ENCODE measurements at places on chromosomes 1 and 21.

GRCh38 chr1:87203904-87204303 is 124.8 kb upstream of the LMO4 start:
- no peak for DNase-seq

DNA sequence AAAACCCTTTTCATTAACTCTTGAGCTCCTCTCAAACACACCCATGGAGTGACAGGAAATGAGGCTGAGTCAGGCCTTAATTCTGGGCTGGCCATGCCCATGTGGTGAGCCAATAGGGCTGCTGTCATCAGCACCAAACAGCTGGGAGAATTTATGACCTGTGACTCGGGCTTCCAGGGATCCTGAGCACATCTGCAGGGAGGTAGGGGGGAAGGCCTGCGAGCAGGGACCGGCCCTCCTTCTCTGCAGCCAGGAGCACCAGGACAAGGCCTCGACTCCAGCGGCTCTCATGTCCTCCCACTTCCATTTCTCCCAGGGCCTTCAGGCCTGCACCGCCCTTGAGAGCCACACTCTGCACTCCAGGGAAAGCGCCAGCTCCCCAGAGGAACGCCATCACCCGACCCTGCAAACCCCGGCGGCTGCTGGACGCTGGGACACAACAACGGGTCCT is 14.6 kb downstream of the RIPK4 start:
- DNase-seq, result no peak

DNA sequence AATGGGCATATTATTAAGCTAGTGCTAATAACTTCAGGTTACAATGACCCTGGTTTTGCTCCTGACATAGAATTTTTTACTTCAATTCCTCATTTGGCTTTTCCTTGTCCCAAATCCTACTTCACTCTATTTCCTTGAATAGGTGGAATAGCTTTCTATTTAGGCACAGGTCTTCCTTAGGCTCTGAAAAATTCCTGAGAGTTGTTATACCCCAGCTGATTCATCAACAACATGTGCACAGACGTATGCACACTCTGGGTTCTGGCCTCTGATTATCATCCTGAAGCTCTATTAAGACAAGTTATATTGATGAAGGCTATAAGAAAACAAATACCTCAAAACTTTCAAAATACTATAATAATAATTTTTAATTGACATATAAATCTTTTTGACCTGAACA is 172.4 kb downstream of the NTMT2 start:
- DNase-seq, result no peak

- no peak for DNase-seq
These were observed 290.8 kb upstream of the ESRRG start for GRCh38 chr1:217014066-217014465.

GRCh38 chr1:230758709-230759368 is 11.7 kb downstream of the CAPN9 start:
- DNase-seq, result no peak

DNA sequence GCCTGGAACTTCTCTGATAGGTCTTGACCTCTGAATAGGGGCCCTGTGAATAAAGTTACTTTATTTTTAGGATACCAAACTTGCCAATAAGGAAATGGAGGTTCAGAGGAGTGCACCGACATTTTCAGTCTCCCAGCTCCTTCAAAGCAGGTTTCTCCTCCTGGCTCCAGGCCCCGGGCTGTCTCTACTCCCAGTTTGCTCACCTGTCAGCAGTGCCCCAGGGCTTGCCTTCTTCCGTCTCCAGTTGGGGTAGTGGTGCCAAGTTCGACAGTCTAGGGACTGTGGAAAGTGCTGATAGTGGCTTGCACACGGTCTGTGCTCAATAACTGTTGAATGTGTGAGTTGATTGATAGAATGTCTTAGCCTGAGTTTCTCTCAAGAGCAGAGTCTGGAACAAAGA is 149.2 kb downstream of the ACTL8 start:
- DNase-seq, result no peak

DNA sequence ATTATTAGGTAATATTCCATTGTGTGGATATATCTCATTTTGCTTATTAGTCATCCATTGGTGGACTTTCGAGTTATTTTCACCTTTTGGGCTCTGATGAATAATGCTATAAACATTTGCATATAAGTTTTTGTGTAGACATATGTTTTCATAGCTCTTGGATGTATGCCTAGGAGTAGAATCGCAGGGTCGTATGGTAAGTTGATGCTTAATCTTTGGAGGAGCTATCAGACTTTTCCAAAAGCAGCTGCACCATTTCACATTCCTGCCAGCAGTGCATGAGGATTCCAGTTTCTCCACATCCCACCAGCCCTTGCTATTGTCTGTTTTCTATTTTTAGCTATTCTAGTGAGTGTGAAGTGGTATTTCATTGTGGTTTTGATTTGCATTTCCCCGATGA is 120.3 kb upstream of the TMEM51 start:
- DNase-seq, result no peak

GRCh38 chr1:58441699-58442098 is 104.8 kb downstream of the OMA1 start:
- DNase-seq, result no peak

DNA sequence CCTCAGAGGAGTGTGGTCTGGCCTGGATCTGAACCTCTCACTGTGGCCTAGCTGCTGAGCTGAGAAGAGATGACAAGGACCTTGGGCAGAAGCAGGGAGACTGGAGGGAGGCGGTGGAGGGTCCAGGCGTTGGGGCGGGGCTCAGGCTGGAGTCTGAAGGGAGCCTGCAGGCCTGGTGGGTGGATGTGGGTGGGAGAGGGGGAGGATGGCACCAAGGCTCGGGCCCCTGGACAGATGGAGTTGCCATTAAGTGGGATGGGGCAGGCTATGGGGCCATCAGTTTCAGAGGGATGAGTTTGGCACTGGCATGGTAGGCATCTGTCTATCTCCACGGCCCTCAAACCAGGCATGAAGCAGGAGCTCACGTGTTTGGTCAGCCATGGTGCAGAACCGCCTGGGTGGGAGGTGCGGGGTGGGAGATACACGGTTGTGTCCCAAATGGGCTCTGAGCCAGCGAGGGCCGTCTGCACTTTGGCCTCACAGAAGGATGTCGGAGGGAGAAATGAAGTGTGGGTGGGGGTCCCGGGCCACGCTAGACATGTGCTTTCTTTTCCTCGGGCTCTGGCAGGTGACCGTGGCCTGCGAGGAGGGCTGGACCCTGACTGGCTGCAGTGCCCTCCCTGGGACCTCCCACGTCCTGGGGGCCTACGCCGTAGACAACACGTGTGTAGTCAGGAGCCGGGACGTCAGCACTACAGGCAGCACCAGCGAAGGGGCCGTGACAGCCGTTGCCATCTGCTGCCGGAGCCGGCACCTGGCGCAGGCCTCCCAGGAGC is 23.6 kb downstream of the PCSK9 start:
- no peak for DNase-seq

- peak; percentile 39 for DNase-seq
These were observed 82.3 kb downstream of the TM2D1 start for GRCh38 chr1:61642475-61643232.

DNA sequence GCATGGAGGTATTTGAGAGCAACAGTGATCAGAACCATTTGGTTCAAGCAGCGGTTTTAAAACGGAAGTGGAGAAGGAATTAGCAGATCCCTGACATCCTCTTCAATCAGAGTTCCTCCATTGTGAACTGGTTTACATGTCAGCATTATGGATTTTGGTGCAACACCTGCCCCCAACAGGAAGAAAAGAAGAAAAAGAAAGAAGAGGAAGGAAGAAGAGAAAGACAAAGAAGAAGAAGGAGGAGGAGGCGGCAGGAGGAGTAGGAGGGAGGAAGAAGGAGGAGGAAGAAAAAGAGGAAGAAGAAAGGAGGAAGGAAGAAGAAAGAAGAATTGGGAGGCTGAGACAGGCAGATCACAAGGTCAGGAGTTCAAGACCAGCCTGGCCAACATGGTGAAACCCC is 17.4 kb downstream of the NDUFS5 start:
- DNase-seq, result peak; percentile 26

DNA sequence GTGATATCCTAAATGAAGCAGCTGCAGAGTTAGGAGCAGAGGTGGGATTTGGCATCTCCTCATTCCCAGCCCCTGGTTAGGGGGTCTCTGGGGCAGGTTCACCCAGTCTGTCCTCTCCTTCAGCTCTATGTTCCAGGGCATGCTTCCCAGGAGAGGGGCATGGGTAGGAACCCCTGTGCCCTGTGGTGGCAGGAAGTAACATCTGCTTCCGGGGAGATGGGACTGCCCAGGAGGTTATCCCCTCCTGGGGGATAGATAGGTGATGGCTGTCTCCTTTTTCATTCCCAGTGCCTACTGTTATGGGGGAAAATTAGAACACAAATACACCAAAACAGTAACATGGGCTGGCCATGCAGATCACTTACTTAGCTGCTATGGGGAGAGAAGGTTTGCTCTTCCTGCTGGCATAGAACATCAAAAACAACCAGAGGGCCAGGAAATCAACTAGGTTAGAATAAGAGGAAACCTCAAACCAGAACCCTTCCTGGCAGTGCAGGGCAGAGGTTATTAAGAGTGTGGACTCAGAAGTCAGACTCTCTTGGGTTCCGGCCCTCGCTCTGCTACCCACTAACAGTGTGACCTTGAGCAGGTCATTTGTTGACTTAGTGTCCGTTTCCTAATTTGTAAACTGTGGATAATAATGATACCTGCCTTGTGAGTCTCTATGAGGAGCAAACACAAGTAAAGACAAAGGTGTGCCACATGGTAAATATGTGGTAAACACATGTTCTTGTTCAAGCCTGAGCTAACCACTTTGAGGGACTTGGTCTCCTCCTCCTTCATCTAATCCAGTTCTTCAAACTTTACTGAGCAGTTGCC is 157.8 kb upstream of the JUN start:
- no peak for DNase-seq

DNA sequence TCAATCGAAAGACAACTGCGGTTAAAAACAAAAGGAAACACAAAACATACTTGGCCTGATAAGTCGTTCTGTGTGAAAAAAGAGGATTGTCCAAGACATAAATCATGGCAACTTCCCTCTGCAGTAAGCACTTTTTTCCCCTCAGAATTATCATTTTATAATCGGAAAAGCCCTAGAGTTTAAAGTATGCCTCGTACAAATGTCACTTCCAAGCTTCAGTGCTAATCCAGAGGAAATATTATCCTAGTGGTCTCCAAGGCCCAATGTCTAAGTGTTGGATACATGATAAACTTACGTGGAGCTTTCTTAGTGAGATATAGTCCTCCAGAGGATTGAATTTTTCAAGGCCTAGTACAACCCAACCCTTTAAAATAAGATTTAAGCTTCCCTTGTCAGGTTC is 11.2 kb upstream of the NTMT2 start:
- no peak for DNase-seq

- no peak for DNase-seq
These were observed 13.0 kb upstream of the TNFSF4 start for GRCh38 chr1:173220157-173220556.

DNA sequence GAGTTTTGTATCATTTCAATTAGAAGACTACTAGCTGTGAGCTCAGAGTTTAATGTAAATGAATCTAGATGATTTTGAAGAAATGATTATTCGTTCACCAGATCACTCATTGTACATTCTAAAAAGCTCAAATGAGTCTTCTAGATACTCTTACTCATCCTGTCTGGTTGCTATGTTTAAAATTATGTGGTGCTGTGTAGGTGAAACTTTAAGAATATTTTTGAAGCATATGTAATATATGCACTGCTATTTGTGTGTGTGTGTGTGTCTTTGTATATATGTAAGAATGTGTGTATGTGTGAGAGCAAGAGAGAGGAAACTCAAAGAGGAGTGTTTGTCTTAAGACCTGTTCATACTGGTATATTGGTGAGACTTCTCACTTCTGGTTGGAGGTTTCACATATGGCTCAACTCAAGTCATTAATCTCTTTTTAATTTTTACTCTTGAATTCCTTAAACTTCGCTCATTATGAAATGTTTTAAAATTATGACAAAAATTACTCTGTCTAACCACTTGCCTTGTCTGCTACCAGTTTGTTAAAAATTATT is 8.6 kb upstream of the C1orf105 start:
- DNase-seq, result no peak

DNA sequence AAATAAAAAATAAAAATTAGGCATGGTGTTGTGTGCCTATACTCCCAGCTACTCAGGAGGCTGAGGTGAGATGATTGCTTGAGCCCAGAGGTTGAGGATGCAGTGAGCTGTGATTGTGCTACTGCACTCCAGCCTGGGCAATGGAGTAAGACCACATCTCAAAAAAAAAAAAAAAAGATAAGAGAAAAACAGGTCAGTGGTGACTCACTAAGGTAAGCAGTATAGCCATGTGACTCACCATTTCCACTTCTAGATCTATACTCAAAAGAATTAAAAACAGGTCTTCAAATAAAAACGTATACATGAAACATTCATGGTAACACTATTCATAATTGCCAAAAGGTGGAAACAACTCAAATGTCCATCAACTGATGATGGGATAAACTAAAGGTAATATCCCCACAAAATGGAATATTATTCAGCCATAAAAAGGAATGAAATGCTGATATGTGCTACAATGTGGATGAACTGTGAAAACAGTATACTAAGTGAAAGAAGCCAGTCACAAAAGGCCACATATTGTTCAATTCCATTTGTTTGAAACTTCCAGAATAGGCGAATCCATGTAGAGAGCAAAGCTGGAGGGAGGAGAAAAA is 75.1 kb downstream of the ZNF281 start:
- DNase-seq, result no peak

DNA sequence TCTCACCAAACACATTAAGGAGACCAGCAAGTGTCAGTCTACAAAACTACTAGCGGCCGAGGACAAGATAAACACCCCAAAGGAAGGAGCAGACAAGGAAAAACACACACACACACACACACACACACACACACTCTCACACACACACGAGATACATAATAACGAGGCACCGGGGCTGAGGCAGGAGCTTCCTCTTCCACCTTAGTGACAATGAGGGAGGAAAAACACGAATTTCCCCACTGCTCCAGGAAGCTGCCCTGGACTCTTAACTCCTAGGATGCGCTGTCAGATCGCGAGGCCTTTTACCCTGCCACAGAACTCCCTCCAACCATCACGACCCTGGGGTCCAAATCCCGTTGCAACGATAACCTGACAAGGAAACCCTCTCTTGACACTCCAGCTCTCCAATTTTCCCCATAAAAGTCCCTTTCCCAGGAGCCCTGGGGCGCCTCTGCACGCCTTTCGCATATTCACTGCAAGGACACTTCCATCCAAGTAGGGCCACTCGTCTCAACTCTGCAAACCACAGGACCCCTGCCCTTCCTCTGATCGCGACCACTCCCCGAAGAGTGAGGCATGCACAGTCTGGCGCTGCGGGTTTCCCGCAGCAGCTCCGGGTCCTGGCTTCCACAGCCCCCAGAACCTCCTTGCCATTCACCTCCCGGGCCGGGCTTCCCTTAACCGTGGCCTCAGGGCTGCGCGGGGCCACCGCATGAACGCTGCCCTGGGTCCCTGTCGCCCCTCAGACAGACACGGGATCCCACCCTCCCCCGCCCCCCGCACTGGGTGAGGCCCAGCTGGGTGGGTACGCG is 581 bp downstream of the ETV3 start:
- peak; percentile 48 for DNase-seq

GRCh38 chr21:39612233-39613040 is at the start of gene B3GALT5:
TSS of gene B3GALT5 (plus strand) at chr21:39612940. CDS start at chr21:39660560, 47,620 bp downstream.
- DNase-seq, result no peak

Measured in inflammatory macrophage (primary cell).